ENCODE measurements at places on chromosomes 16 and 17.

- peak; percentile 53 for DNase-seq
Measured at GRCh38 chr17:39576187-39576586, 31.5 kb downstream of the NEUROD2 start.

- DNase-seq: no peak
Measured at GRCh38 chr17:14730821-14731220, 429.9 kb downstream of the HS3ST3B1 start.

DNA sequence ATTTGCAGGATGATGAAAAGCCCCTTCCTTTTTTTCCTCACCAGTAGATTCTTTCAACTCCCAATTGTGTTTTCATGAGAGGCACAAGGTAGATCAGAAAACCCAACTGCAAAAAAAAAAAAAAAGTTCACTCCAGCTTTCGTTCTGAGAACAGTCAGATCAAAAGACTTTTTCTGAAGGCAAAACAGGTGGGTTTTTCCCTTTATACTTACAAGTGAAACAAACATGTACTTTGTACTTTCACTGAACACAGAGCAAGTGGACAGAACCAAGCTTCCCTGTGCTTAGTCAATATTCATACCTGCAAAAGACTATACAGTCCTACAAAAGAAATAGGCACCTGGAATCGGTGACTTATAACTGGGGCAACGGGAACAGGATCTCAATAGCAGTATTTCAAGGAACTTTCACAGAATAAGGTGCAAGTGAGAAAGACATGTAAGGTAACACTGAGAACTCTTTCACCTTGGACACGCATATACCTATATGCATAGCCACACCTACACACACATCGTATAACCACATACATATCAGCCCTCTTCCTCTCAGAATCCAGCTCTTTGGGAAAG is 54.1 kb downstream of the TOX3 start:
- no peak for DNase-seq

- no peak for DNase-seq
Measured at GRCh38 chr16:4891886-4892216, 44.6 kb downstream of the UBN1 start.

- no peak for DNase-seq
Measured at GRCh38 chr16:52535076-52535475, 11.9 kb downstream of the TOX3 start.

GRCh38 chr16:89565506-89566372 is 5.3 kb downstream of the RPL13 start:
- peak; percentile 37 for DNase-seq

- DNase-seq: no peak
Measured at GRCh38 chr17:50532452-50533024, at the start of gene EPN3. TSS of gene EPN3 (plus strand) at chr17:50532735. CDS start at chr17:50536557, 3,822 bp downstream.

GRCh38 chr16:52756812-52757517 is 210.0 kb upstream of the TOX3 start:
- DNase-seq: no peak

DNA sequence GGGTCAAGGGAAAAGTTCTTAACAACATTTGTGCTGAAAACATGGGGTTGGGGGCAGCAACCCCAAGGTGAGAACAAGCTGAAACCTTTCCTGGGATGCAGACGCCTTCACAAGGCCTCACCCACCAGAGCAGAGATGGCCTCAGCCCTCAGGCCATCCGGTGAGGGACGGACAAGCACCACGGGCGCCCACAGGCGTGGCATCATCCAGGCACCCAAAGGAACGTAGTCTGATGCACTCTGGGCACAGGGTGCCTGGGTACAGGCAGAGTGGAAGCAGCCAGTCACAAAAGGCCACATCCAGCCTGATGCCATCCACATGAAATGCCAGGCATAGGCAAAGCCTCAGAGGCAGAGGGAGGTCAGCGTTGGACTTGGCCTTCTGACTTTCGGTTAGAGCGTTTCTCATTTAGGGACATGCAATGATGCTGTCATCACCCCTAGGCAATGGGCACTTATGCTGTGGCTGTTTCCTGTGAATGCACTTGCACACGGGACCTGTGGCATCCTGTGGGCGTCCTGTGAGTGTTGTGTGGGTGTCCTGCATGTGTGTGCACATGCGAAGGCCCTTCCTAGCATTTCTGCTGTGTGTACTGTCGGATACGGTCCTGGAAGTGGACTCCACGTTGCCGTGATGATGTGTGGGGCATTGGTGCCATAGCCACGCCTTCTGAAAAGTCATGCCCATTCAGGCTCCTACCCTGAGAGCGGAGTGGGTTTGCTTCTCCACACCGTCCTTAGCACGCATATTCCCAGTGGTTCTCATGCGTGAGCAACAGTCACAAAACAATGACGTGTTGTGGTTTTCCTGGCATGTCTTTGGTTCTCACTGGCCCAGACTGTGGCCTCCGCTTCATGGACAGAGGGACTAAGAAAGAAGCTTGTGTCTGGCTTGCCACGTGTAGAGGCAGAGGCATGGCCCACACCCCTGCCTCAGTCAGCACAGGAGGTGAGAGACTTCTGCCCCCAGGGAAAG is 52.7 kb upstream of the ZNF469 start:
- no peak for DNase-seq

GRCh38 chr17:44773140-44773539 is 14.4 kb downstream of the ADAM11 start:
- no peak for DNase-seq

- DNase-seq: no peak
Measured at GRCh38 chr17:45905814-45906213, 11.5 kb downstream of the MAPT start.

DNA sequence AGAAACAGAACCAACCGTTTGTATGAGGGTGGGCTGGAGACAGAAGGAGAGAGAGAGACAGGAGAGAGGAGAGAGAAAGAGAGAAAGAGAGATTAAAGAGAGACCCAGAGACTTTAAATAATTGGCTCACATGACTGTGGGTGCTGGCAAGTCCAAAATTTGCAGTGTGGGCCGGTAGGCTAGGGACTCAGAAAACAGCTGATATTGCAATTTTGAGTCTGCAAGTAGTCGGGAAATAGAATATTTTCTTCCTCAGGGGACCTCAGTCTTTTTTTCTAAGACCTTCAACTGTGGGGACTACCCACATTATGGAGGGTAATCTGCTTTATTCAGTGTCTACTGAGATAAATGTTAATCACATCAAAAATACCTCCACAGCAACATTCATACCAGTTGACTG is 1439.0 kb downstream of the CDH11 start:
- DNase-seq: no peak

GRCh38 chr17:42354956-42355843 is 33.0 kb downstream of the STAT3 start:
- no peak for DNase-seq

DNA sequence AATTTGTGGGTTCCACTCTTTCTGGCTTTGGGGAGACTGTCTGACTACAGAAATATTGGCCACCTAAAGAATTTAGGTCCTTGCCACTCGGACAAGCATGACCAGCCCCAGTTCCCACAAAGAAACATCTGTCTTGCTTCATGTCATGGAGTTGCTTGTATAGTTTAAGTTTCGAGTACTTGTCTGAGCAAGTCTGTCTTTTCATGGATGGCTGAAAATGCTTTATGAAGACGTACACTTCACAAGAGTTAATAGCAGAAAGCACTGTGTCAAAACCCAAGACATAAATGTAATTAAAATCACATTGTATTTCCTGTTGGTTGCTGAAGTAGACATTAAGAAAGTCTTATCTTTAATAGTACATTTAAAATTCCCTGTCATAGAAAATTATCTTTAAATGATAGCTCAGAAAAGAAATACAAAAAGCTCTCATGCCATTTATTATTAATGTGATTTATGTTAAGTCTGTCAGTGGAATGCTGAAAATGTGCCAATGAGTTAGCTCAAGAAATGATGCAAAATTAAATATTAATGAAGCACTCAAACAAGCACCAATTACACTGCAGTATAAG is 29.8 kb upstream of the XYLT2 start:
- no peak for DNase-seq

DNA sequence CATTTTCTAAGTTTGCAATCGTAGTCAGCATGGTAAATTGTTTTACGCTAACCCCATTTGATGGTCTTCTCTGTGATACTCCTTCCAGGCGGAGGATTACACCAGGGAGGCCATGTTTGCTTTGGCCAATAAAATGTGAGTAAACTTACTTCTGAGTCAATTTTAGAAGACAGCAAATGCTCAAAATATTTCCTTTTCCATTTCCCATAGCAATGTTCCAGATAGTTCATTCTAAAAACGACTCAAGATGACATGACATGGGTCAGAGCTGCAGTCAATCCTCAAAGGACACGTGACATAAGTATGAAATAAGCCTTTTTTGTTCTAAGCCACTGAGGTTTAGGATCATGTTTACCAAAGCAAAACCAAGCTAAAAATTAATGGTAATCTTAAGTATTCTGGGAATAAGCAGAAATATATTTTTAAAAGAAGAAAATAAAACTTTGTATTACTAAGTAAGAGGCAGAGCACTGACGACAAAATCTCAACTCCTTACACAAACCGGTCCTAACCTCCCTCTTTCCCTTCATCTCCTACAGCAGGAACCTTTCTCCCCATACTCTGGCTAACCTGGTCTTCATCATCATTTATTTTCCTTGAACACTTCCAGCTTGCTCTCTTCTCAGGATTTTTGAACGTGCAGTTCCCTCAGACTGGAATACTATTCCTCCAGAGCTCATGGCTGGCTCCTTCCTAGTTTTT is 266.2 kb downstream of the CEP112 start:
- DNase-seq: no peak

DNA sequence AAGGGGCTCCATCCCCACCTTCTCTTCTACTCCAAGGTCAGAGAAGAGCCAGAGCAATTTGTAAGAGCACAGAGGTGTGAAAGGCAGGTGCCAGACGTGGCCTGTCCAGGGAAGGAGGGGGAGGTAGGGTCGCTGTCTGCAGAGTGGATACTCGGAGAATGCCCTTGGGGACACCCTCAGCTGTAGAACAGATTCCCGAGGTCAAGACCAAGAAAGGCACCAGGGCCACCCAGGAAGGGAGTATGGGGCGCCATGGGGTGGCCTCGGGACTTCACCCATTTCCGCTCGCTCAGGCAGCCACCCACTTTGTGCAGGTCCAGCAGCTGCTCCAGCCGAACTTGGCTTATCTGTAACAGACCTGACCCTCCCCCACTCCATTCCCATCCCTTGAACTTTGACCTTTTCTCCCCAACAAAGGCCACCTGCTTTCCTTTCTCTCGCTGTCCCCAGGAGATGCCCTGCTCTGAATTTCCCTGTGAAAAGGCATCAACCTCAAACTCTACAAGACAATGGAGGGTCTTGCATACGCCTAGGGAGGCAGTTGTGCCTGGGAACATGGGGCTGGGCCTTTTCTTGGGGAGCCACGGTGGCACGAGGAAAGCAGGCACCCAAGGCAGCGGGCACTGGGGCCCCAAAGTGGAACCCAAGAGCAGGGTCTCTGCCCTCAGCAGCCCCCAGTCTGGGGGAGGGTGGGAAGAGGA is 11.3 kb upstream of the AXIN2 start:
- DNase-seq: no peak

DNA sequence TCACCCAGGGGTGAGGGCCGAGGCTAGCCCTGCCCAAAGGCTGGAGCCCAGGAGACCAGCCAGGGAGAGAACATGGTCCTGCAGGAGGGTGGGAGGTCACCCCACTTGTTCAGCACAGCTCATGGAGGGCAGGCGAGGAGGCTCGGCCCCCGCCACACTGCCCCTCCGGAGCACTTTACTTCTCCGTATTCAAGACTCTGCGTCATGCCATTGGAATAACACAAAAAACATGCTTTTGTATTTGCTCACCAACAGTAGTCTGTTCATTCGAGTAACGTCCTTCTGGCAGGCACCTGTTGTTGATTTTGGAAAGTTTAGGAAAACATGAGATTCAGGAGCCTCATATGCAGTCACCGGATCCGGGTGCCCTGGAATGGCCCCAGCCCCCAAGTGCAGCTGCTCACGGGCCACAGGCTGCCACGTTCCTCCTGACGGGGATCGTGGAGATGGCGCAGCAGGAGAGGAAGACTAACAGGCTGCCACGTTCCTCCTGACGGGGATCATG is 81.1 kb upstream of the DNAH17 start:
- no peak for DNase-seq

GRCh38 chr16:359871-360697 is 7.6 kb upstream of the AXIN1 start:
- no peak for DNase-seq

GRCh38 chr16:76035689-76036088 is 241.5 kb upstream of the CNTNAP4 start:
- no peak for DNase-seq

DNA sequence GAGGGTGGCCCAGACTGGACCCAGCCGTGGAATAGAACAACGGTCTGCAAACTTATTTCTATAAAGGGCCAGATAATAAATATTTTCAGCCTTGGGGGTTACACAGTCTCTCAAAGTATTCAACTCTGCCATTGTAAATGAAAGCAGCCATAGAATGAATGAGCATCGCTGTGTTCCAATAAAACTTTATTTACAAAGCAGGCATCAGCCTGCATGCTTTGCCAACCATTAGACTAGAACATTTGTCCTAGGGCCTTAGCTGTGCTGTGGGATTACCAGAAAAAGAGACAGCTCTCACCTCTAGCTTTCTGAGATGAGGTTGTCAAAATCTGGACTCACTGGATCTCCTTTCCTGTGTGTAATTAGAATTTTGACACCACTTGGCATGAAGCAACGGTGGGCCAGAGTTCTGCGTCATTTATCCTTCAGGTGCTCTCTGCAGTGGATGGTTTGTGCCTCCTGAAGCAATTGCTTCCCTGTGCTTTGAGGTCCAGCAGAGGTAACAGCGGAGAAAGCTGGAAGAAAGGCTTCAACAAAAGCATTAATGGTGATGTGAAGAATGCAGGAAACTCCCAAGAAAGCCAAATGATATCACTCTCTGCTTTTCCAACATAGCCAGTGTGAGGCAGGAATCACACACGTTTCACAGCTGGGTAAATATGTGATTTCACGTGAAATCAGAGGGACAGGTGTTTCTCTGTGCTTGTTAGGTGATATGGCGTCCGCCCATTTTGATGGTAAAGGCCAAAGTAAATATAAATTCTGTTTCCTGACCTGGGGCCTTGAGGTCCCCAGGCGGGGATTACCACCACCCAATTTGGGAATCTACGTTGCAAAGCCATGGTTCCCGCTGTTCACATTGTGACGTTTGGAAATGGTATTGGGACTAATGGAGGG is 148.4 kb downstream of the PITPNC1 start:
- no peak for DNase-seq

- DNase-seq: no peak
Measured at GRCh38 chr16:85573045-85573695, 40.0 kb upstream of the GSE1 start.

DNA sequence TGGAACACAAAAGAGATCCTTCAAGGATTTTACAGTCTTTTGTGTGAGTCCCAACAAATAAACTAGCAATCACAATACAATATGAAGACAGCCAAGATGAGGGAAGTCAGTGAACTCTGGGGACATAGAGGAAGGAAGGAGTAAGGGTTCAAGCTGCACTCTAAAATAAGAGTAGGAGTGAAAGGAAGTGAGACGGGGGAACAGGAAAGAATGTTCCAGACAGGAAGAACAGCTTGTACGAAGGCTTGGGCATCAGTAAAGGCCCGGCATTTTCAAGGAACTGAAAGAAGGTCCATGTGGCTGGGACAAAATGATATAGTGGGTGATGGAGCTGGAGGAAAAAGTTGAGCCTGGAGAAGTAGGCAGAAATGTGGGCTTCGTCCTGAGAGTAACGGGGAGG is 4.5 kb downstream of the CCL17 start:
- no peak for DNase-seq
